Activated CD4-positive, alpha-beta T cell treated with anti-CD3 and anti-CD28 coated beads, Interleukin-2, amount 10 ng/mL, durations not matched to agents 24 days and 14 days (primary cell): ENCODE measurements at places on chromosomes 3 and 15. TPM values are rescaled to one million over a fixed set of nuclear protein-coding genes. Genes with fewer than 3 reads are reported as not detected.

DNA sequence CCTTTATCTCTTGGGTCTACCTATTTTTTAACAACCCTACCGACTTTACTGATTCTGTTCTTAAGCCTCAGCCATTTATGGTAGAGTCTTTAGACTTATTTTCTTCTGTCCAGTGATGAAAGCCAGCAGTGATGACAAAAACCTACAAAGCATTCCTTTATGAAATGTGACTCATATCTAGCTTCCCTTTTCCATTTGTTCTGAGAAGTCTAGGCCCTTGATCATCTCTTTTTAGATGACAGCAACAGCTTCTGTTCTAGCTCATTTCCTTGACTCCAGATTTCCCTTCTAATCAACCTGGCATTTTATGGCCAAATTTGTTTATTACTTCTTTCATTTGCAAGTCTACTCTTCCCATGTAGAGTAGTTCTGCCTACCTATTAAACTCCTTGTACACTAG lies 36.1 kb downstream of the CFAP44 start:
- DNase-seq = no peak

DNA sequence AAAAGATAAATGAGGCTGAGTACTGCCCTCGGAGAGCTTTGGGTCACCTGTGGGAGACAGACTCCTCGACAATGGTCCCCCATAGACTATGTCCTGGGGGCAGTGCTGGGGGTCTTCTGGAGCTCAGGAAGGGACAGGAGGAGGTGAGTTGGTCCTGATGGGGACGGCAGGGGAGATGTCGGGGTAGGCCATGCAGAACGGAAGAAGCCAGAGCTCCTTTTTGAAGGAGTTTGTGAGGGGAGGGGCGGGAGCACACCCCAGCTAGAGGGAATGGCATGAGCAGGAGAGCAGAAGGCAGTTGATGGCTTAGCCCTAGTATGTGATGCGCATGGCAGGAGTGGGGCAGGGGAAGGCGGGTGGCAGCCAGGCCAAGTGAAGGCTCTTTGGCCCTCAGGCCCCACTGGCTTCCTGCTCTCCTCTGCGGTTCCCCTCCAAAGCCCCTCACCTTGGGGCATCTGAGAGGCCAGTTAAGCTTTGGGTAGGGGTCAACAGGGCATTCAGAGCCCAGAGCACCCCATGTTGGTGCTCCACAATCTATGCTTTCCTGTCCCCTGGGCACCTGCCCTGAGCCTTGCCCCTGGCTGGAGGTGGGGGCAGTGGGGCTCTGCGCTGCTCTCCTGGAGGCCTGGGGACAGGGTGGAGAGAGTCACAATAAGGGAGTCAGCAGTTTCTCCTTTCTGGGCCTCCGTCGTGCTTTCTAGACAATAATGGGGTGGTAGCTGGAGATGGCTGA lies 179.3 kb downstream of the SMAD6 start:
- DNase-seq = no peak

GRCh38 chr3:144818973-144819372 lies 847.4 kb downstream of the DIPK2A start:
- no peak for DNase-seq

The PROS1 gene
- total RNA-seq = 0.85 and 1.3 TPM in 2 replicates

DNA sequence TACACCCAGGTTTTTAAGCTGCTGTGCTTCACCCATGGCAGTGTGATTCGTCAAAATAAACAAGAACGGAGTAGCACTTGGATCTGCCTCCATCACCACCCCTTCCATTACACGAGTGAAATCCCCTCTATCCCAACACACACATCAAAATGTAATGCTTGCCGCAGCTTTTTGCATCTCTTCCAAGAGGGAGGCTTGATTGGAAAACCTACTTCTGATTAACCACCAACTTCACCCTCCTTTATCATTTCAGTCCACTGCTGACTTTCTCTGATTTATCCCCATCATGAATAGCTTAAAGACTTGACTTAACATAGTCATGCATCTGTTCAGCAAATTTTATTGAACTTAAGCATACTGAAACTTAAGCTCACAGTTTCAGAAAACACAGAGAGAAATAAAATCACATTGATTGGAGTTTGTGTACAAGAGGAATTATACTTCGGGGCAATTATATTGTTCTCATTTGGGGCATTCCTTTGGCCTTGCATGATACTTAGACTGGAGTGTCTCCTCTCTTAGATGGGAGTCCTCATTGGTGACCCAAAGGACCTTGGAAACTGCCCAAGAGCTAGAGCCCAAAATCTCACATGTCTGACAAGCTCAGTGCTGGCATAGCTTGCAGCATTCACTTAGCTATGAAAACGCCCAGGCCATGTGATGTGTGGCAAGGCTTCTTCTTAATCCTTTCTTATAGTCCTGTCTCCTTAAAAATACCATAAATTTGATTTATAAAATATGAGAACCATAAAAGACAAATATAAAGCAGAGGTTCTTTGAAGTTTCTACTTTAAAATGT lies 124.3 kb upstream of the UMPS start:
- no peak for DNase-seq

DNA sequence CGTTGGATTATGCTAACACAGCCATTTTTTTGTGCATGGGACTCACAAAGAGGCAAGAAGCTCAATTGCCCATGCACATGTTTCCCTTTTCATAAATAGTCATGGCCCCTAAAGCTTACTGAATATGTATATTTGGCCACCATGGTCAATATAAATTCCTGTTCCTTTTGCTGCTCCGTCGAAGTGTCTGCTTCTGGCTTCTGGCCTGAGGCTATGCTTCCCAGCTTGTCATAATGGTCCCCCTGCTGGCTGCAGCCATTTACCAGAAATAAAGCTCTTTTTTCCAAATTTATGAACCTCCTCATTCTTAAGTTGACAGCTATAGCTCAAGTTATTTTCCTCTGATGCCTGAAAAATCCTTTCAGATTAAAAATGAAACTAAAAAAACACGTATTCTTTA lies 602.1 kb downstream of the VGLL3 start:
- no peak for DNase-seq

DNA sequence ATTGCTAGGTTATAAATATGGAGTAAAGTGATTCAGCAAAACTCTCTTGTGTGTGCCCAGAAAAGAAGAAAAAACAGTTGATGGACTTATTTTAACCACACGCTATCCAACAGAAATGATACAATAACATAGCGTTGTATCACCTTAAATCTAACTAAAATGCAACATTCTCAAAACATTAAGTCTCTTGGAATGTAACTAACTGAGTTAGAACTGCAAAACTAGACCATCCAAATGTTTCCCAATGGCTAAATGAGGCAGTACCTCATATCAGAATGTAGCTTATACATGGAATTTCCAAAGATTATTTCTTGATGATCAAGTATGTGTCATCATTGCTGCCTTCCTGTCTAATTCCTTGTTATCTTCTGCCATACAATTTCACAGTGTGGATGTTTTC lies 187.9 kb downstream of the CNTN3 start:
- DNase-seq = no peak

The ZNF80 gene
- total RNA-seq = 0.19 and 0.21 TPM in 2 replicates

- DNase-seq = peak; percentile 65
These were observed 141.4 kb upstream of the MRPS22 start for GRCh38 chr3:139202226-139202958.
